ENCODE measurements at places on chromosomes 1 and 21.

- no peak for DNase-seq
These were observed 30.9 kb downstream of the RGS5 start for GRCh38 chr1:163171826-163172225.

GRCh38 chr21:41219498-41220207, 51.7 kb downstream of the BACE2 start:
- no peak for DNase-seq

DNA sequence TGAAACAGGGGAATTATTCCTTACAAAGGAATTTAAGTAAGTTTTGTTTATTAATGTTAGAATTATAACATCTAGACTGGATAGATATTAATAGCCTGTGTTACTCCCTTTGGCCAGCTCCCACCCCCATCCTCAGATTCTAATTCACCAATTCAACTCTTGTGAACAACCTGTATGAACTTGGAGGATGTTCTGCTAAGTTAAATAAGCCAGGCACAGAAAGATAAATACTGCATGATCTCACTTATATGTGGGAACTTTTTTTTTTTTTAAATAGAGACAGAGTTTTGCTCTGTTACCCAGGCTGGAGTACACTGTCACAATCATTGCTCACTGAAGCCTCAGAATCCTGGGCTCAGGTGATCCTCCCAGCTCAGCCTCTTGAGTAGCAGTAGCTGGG, 32.2 kb downstream of the EFCAB7 start:
- no peak for DNase-seq

DNA sequence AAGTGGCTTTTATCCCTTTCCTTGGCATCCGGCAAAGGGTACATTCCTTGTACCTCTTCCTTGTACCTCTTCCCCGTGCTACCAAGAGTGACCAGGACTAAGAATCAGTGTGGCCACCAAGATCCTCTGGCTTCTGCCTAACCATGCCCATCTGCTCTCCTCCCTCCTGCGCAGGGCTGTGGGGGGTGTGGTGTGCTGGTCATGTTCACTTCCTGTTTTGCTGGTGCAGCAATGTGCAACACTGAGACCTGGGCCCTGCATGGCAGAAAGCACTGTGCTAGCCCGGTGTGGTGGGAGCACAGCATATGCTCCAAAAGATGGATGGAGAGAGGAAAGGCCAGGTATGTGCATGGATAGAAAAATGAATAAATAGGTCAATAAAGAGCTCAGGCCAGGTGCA, 33.3 kb upstream of the TENT5C start:
- DNase-seq = no peak

- DNase-seq = no peak
These were observed 20.2 kb downstream of the LDLRAP1 start for GRCh38 chr1:25563330-25564215.

GRCh38 chr1:178516110-178516509, 3.2 kb downstream of the TEX35 start:
- DNase-seq = no peak

DNA sequence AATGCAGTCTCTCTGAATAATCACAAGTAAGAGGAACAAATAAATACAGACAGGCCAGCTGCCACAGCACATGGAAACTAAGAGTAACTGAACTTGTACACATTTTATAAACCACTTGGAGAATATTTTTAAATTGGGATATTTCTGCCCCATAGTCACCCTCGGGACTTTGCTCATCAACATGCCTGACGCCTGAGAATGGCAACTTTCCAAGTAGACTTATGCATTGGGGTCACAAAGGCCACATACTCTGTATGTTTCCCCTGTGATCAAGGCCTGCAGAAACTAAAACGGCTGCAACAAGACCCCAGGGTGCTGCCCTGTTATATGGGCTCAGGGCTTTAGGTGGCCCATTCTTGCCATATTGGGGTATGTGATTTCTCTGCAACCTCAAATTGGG, 38.3 kb upstream of the GJA5 start:
- DNase-seq = no peak
